Mesendoderm (in vitro differentiated cells): ENCODE measurements at places on chromosomes 12 and 14.

DNA sequence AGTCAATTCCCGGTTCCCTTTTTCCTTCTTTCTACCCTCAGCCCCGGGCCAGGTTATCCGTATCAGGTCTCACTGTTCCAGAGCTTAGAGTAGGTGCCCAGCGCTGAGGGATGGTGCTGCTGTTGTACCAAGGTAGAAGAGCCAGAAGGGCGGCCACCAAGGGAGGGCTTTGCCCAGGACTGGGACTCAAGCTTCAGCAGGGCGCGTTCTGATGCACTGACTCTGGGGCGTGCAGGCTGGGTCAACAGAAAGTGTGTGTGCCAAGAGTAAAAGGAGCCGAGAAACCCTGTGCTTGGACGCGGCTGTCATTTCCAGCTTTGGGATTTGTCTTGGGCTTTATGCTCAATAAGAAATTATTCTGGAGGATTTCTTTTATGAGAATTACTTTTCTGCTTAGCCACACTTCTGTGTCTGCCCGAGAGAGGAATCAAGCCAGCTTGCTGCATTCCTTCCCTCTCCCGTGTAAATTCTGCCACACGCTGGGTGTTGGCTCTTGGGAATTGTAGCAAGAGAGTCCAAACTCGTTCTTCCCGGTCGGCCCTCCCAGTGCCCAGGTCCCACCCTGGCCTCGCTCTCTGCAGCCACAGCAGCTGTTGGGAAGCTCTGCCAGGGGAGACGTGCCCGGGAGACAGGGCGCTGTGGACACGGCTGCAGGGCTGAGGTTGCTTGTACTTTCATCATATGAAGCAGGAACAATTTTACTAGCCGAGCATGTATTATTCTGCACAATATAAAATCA is 98.0 kb downstream of the FBXL14 start:
- H3K36me3 ChIP-seq = no peaks in the 10 kb centered on the region
- no peak overlapping the region for H3K4me3 ChIP-seq
- H3K4me1 ChIP-seq = peaks cover 3% of the 10 kb centered on the region
- H3K27ac ChIP-seq = no peak overlapping the region
- DNase-seq = no peak

GRCh38 chr12:71795901-71796300 is 41.2 kb downstream of the RAB21 start:
- no peaks in the 10 kb centered on the region for H3K4me1 ChIP-seq
- H3K27me3 ChIP-seq = no peaks in the 10 kb centered on the region
- no peak overlapping the region for H3K27ac ChIP-seq
- no peak overlapping the region for H3K4me3 ChIP-seq

- H3K36me3 ChIP-seq = no peaks in the 10 kb centered on the region
- H3K4me1 ChIP-seq = no peaks in the 10 kb centered on the region
- H3K4me3 ChIP-seq = no peak overlapping the region
- H3K27ac ChIP-seq = no peak overlapping the region
These were observed 66.7 kb upstream of the FRMD6 start for GRCh38 chr14:51585055-51585454.

- no peak for DNase-seq
- H3K27me3 ChIP-seq = no peaks in the 10 kb centered on the region
- H3K36me3 ChIP-seq = no peaks in the 10 kb centered on the region
- H3K4me3 ChIP-seq = no peak overlapping the region
- no peak overlapping the region for H3K27ac ChIP-seq
These were observed 76.8 kb downstream of the PRKCH start for GRCh38 chr14:61398221-61398620.

DNA sequence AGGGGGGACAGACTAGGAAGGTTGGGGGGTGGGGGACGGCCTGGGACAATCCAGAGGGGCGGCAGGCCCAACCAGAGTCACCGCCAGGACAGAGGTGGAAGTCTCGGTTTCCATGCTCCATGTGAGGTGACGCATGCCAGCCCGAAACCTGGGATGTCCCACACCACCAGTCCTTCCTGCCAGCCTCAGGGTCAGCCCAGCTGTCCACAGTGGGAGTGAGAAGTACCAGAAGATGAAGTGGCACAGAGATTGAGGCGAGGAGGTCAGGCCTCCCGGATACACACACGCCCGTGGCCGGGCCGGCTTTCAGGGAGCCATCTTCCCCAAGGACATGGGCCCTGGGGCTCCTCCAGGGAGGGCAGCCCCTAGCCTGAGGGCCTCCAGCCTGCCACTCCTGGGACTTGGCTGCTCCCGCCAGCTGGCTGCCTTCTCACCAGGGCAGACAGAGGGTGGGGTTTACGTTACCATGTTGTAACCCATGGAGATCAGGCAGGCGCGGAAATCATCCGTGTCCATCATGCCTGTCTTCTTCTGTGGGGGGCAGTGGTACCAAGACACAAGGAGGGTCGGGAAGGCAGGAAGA is 85.2 kb upstream of the ZFP36L1 start:
- H3K4me3 ChIP-seq = no peak overlapping the region
- DNase-seq = no peak
- no peaks in the 10 kb centered on the region for H3K27me3 ChIP-seq
- no peak overlapping the region for H3K27ac ChIP-seq

DNA sequence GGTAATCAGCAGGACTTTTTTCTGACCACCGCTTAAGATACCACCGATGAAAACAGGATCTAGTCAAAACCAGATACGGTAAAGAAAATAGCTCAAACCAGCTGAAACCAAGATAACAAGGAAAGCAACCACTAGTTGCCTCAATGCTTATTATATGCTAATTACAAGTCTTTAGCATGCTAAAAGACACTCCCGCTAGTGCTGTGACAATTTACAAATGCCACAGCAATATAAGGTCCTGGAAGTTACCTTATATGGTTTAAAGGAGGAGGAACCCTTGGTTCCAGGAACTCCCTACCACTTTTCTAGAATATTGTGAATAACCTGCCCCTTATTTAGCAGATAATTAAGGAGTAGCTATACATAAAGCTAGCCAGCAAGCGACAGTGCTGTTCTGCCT is 976.4 kb upstream of the SEL1L start:
- DNase-seq = peak; percentile 52
- H3K36me3 ChIP-seq = no peaks in the 10 kb centered on the region
- no peaks in the 10 kb centered on the region for H3K4me1 ChIP-seq
- no peak overlapping the region for H3K4me3 ChIP-seq

DNA sequence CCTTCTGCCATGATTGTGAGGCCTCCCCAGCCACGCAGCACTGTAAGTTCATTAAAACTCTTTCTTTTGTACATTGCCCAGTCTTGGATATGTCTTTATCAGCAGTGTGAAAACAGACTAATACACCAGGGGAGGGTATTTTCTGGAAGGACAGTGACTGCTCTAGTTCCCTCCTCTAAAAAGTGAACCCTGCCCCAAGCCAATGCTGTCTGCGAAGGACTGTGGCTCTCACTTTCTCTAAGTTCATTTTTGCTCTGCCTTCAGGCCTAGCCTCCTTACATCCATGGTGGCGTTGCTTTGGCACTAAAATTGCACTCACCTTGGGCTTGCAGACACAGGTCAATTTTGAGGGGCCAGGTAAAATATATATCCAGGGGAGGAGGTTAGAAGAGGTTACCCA is 323.0 kb downstream of the VRK1 start:
- no peaks in the 10 kb centered on the region for H3K27me3 ChIP-seq
- H3K27ac ChIP-seq = no peak overlapping the region
- peaks cover 6% of the 10 kb centered on the region for H3K4me1 ChIP-seq
- H3K36me3 ChIP-seq = no peaks in the 10 kb centered on the region

GRCh38 chr14:89117012-89117411 is 292.6 kb downstream of the TTC8 start:
- no peaks in the 10 kb centered on the region for H3K36me3 ChIP-seq
- H3K4me3 ChIP-seq = no peak overlapping the region
- no peaks in the 10 kb centered on the region for H3K27me3 ChIP-seq
- no peak overlapping the region for H3K27ac ChIP-seq

GRCh38 chr14:46734286-46734685 is 82.7 kb upstream of the RPL10L start:
- no peaks in the 10 kb centered on the region for H3K4me1 ChIP-seq
- H3K27ac ChIP-seq = no peak overlapping the region
- no peaks in the 10 kb centered on the region for H3K36me3 ChIP-seq
- H3K27me3 ChIP-seq = no peaks in the 10 kb centered on the region

DNA sequence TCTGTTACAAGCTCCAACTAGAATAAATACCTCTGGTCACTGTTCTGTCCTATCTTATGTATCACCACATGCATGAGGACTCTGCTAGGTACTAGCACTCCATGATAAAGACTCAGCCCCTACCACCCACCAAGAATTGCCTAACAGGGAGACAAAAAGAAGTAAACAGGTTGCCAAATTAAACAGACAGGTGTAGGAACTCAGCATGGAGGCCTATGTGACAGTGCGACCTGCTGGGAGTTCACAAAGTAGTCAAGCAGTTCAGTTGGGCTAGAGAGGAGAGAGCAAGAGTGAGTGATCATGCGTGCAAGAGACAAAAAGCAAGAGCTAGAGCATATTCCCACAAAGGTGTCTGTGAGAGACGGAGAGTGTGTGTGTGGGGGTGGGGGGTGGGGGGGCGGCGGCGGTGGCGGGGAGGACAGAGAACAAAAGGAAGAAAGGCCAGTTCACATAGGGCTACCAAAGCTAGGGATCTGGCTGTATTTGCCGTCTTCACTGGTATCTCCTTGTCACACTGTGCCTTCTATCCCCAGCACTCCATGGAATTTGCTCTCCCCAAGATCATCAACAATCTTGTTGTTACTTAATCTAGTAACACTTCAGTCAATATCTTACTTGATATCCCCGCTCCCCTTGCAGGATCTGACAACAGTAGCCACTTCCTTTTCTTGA is 81.2 kb downstream of the SPPL3 start:
- peaks cover 3% of the 10 kb centered on the region for H3K4me1 ChIP-seq
- H3K27ac ChIP-seq = no peak overlapping the region
- no peaks in the 10 kb centered on the region for H3K27me3 ChIP-seq

DNA sequence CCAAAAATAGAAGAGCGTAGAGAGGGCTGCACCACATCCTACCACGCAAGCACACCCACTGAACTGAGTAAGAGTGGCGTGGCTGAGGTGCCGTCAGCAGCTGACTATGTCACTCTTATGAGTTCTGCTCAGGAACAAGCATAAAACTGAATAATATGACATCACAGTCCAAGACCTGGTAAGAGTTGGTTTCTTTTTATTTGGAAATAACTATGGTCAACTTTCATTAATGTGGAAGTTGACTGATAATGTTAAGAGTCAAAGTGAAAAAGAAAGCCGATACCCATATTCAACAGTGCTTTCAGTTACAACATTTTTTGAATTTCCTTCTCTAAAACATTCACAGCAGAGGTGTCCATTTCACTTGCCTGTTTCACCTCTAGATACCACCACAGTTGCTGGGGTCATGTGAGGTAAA is 44.6 kb downstream of the GNS start:
- H3K4me3 ChIP-seq = no peak overlapping the region
- peaks cover 1% of the 10 kb centered on the region for H3K36me3 ChIP-seq
- no peaks in the 10 kb centered on the region for H3K27me3 ChIP-seq
- no peak overlapping the region for H3K27ac ChIP-seq

DNA sequence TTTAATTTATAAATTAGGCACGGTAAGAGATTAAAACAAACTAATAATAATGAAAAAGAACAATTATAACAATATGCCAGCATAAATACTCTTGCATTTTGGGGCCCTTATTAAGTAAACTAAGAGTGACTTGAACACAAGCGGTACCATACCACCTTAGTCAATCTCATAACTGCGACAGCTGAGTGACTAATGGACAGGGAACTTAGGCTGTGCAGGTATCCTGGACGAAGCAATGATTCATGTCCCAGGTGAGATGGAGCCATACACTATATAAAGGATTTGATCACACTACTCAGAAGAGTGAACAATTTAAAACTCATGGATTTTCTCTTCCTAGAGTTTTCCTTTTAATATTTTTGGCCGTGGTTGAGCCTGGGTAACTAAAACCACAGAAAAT is 4.3 kb downstream of the KLRC4 start:
- no peak overlapping the region for H3K4me3 ChIP-seq
- H3K4me1 ChIP-seq = no peaks in the 10 kb centered on the region
- H3K27me3 ChIP-seq = no peaks in the 10 kb centered on the region
- H3K27ac ChIP-seq = no peak overlapping the region

- DNase-seq = no peak
- no peaks in the 10 kb centered on the region for H3K4me1 ChIP-seq
- no peaks in the 10 kb centered on the region for H3K36me3 ChIP-seq
- H3K4me3 ChIP-seq = no peak overlapping the region
- no peaks in the 10 kb centered on the region for H3K27me3 ChIP-seq
These were observed 62.5 kb upstream of the MAX start for GRCh38 chr14:65164825-65165135.

- no peaks in the 10 kb centered on the region for H3K27me3 ChIP-seq
- no peak overlapping the region for H3K4me3 ChIP-seq
- DNase-seq = peak; percentile 42
These were observed 80.5 kb upstream of the GARIN6 start for GRCh38 chr12:99567072-99567471.

DNA sequence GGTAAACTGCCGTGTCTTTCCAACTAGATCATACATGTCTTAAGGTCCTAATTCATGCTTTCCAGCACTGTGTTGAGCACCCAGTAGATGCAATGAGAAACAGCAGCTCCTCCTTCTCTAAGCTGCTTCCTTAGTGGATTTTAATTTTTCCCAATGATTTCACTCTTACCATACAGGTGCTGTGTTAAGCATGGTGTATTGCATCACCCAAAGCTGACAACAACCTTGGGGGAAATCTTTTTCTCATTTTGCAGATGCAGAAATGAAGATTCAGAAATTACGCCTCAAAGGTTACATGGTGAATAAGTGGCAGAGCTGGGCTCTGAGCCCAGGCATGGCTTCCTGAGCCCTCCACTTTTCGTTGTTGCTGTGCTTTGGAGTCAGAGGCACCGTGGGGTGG is 75.6 kb downstream of the NEDD1 start:
- no peaks in the 10 kb centered on the region for H3K27me3 ChIP-seq
- DNase-seq = no peak
- no peaks in the 10 kb centered on the region for H3K36me3 ChIP-seq
- no peak overlapping the region for H3K27ac ChIP-seq
- no peaks in the 10 kb centered on the region for H3K4me1 ChIP-seq

DNA sequence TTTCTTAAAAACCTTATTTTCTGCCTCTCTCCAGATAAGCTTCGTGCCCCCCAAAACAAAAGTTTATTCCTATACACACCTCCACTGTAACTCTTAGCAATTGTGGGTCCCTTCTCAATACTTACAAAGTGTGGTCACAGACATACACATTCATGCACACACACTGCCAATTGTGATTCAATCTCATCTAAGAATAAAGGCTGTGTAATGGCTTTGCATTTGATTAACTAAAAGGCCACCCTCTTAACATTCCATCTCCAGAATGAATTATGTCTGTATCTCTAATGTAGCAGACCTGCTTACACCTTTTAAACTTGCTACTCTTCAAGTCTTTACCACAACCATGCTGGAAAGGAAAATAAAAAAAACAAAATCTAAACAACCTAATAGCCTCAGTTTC is 49.5 kb downstream of the MYF5 start:
- H3K4me3 ChIP-seq = no peak overlapping the region
- no peaks in the 10 kb centered on the region for H3K36me3 ChIP-seq
- H3K4me1 ChIP-seq = no peaks in the 10 kb centered on the region
- no peak for DNase-seq
- H3K27ac ChIP-seq = no peak overlapping the region
- H3K27me3 ChIP-seq = no peaks in the 10 kb centered on the region

DNA sequence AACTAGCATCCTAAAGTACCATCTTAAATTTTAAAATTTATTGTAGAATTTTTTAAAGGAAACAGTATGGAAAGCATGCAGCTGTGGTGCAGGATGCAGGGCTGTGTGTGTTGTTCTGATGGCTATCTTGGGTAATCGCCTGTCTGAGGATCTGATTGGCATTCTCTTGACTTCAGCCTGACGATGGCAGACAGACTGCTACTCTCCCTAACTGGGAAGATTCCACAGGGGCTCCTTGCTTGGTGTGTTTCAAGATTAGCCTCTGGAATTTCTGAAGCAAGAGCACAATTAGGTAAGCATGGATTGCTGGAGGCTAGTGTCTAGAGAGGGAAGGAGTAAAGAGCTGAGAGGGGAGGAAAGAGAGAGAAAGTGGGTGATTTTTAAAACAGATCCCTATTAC is 696.8 kb upstream of the LRFN5 start:
- no peaks in the 10 kb centered on the region for H3K4me1 ChIP-seq
- H3K27me3 ChIP-seq = no peaks in the 10 kb centered on the region
